ENCODE measurements at places on chromosomes 12 and 14.

DNA sequence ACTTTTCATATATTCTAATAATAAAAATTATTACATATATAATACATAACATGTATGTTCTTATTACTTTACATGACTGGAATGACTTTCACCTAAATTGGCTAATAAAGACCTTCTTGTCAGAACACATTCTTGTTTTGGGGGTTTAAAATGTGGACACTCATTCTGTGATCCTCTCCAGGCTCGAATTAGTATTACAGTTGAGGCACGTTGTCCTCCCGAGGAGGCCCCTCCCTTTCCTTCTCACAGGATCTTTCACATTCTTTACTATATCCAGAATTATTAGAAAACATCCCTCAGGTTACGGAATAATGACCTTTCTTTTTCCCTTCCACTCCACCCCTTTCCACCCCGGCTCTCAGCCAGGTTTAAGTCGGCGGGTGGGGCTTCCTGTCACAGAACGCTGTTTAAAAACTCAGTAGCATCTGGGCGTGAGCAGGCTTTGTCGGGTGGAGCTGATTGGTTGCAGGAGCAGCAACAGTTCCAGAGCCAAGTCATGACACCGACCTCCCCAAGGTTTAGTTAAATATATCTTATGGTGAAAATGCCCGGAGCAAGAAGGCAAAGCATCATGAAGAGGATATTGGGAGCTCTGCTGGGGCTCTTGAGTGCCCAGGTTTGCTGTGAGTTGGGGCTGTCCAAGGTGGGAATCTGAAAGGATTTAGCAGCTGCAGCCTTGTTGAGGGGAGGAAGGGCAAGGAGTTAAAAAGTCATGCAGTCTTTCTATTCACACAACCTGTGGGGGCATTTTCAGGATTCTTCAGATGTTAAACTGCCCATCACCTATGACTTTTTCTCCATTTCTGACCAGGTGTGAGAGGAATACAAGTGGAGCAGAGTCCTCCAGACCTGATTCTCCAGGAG, 396.7 kb upstream of the OR4E1 start:
- DNase-seq = peak; percentile 88

DNA sequence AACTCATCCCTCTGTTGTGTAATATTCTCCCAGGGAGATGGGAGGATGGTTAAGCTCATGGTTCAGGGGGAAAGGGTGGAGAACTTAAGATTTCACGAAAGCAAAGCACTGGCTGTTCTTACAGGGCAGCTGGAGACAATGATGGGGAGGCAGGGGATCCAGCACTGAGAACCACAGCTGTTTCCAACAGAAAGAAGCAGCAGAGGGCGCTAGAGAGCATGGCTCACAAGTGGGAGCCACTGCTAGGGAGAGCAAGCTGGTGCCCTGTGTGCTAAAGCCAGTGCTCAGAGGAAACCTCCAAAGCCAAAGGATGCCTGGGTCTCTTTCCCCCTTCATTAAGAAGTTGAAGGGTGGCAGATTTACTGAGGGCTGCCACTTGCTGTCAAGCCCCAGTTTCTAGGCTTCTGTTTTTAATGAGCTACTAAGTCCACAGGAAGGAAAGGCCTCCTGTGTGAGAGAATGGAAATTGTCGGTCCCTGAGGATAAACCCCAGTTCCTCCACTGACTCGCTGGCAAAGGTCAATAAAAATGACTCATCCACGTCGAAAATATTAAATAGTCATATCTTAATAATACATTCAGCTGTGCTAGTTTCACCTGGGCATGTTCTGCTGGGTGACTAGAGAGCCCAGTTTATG, 199.7 kb downstream of the ANO2 start:
- peak; percentile 84 for DNase-seq

DNA sequence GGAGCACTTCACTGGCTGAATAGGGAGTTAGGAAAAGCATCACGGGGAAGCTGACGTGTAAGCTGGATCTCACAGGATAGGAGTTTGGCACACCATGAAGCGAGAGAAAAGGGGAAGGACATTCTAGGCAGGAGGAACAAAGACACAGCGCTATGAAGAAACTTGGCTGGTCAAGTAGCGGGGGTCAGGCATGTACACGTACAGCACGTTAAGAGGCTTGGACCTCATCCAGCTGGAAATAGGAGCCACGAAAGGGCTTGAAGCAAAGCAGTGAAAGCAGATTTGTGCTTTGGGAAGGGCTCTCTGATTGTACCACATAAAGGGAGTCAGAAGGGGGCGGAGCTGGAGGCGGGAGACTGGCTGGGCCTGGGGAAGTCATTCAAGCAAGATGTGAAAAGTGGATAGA, 19.6 kb upstream of the GALNT8 start:
- peak; percentile 11 for DNase-seq

- no peak for DNase-seq
Measured at GRCh38 chr12:22115711-22116110, 69.7 kb downstream of the CMAS start.

DNA sequence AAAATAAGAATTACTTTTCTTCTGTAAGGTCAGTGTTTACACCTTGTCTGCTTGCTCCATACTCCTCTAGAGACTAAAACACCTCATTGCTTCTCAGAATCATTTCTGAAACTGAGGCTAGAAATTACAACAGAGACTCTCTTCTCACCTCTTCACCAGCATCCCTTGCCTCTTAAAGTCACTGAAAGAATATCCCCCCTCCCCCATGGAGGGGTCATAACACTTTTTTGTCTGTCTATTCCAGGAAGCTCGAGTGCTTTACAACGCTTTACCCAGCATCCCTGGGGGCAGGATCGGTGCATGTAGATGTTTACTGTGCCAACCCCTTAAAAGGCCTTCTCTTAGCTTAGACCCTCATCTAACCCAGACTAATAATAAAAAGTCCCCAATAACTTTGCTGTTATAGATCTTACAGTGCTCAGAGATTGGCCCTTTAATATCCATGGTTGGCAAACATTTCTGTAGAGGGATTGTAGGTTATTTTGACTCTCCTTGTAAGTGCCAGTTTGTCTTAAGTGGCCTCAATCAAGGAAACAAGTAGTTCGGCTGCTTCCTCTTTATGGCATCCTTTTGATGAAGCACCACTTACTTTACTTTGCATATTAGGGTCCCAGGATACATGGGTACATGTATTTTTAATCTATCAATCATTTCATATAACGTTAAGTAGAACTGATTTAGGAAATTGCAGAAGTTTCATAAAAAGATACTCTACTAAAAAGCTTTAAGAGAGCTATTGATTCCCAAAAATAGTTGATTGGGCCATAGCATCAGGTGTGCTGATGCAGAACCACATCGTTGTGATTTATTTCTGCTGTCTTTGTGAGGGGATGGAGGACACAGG, 29.3 kb downstream of the PRKCH start:
- DNase-seq = no peak

DNA sequence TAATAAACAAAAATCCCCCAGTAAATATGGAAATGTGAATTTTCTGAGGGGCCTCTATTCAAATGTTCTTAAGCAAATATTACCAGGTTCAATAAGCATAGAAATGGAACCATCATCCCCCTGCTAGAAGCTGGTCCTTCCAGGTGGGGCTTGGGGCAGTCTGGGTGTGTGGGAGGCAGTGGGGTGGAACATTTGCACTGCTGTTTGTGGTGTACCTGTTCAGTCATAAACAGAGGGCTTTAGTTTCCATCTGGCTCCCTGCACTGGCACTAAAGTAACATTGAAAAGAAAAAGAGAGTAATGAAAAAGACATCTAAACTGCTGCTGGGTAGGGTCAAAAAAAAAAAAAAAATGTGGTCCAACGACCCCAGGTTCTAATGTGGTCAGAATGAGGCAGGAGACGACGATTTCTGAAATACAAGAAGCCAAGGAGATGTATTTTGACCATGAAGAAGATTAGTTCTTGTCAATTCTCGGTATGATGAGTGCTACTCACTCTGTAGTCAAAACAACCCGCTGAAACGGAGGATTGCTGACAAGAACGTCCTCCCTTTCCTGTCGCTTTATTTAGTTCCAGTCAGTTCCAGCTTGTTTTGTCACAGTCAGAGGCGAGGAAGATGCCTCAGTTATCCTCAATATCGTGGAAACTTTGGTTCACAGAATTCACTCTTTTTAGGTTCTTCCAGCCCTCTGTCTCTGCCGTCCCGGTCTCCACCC, 44.2 kb upstream of the MANSC4 start:
- no peak for DNase-seq

DNA sequence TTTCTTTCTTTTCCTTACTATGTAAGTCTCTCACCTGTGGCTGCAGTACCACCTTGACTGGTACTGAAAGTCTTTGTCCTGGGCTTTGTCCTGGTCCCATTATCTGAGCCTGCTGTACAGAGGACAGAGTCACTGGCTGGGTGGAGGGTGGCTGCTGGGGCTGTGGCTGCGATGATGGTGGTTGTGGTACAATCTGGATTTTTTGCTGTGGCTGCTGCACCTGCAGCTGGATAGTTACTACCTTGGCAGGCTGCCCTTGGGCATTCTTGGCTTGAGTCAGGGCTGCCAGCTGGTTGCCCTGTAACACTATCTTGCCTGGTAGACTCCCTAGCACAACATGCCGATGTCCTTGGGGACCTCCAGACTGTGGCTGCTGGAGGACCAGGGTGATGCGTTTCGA, 27.0 kb downstream of the CHD8 start:
- DNase-seq = no peak

GRCh38 chr12:82479511-82479910, 121.2 kb downstream of the METTL25 start:
- no peak for DNase-seq

DNA sequence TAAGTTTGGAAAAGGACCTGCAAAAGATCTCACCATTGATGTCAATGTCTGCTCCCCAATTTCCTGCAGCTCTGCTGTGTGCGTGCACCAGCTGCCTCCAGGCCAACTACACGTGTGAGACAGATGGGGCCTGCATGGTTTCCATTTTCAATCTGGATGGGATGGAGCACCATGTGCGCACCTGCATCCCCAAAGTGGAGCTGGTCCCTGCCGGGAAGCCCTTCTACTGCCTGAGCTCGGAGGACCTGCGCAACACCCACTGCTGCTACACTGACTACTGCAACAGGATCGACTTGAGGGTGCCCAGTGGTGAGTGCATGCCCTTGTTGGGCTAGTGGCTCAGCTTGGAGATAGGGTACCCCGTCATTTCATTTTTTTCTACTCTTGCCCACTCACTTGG, 23.7 kb downstream of the ACVR1B start:
- no peak for DNase-seq

DNA sequence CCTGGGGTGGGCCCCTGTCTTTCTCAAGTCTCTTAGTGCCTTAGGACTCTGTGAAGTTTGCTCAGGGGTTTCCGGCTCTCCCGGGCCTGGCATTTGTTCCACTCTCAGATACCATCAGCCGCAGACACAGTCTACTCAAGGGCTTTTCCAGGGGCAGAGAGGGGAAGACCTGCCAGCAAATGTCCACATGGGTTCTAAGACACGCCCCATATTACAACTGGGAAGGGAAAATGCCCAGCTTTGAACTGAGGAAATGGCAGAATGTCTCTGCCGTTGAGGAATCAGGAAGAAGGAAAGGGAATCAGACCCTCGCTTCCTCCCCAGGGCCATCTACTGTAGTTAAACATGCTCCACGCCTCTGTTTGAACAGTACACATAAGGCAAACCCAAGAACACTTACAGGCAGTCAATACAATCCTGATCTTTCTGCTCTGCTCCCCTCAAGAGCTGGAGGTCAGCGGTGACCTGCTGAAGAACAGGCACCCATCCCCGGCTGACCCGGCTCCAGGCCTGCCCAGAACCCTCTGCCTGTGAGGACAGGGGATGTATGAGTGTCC, 7.9 kb downstream of the CCDC85C start:
- DNase-seq = no peak

DNA sequence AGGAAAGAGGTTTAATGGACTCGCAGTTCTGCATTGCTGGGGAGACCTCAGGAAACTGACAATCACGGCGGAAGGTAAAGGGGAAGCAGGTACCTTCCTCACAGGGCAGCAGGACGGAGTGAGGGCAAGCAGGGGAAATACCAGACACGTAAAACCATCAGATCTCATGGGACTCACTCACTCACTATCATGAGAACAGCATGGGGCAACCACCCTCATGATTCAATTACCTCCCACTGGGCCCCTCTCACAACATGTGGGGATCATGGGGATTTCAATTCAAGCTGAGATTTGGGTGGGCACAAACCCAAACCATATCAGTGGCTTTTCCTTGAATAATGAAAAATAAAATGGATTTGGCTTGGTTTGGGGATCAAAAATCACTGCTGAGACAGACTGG, 380.5 kb downstream of the VRK1 start:
- no peak for DNase-seq

DNA sequence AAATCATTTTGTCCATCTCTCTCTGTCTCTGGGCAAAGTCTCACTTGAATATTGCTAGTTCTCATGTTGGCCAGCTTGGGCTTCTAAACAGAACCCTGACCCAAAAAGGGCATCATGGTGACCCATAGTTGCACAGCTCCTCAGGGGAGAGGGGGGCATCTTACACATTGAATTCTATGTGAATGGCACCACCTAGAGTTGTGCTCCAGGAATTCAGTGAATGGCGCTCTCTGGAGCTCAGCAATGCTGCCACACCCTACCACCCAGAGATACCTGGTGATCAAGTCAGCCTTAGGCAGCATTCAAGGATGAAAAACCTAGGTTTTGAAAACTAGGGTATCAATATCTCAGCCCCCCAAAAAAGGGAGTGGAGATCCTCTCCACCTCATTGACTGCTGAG, 50.6 kb downstream of the SMUG1 start:
- DNase-seq = no peak

DNA sequence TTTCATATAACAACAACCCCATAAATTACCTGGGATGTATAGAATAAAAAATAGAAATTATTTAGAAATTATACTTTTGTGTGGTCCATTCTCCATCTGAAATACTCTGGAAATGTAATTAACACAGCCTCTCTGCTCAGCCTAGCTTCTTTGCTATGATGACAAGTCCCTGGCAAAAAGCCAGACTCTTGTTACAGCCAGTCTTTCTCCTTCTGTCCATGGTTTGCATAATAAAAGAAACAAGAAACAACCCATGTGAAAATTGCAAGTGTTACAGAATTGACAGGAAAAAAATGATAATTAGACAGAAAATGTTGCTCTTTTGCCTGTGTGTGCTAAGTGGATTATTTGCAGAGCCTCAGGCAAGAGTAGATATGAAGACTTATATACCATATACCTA, 61.3 kb downstream of the C12orf50 start:
- DNase-seq = no peak

DNA sequence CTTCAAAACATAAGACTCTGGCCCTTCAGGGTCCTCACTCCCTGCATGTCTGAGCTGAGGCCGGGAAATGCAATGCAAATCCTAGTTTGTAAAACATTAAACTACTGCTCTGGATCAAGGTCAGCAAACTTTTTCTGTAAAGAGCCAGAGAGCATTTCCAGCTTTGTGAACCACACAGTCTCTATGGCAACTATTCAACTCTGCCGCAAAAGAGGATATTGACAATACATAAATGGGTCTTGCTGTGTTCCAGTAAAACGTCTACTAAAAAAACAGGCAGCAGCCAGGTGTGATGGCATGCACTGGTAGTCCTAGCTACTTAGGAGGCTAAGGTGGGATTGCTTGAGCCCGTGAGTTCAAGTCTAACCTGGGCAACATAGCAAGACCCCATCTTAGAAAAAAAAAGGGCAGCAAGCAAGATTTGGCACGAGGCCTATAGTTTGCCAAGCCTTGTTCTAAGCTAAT, 22.3 kb downstream of the DDX24 start:
- DNase-seq = no peak
